ENCODE measurements at places on chromosomes 5 and 9. TPM values are rescaled to one million over a fixed set of nuclear protein-coding genes. Genes with fewer than 3 reads are reported as not detected.

Gene TAS2R1
- polyA plus RNA-seq = not detected

Gene C9orf153
- polyA plus RNA-seq = not detected

Gene ENHO
- not detected for polyA plus RNA-seq

Gene PCDHGA1
- 0.86 TPM for polyA plus RNA-seq

Gene PCDHB15
- polyA plus RNA-seq = 0.17 TPM

Gene ZBTB34
- 3.1 TPM for polyA plus RNA-seq

Gene SLC36A3
- polyA plus RNA-seq = not detected

Gene EQTN
- polyA plus RNA-seq = not detected

Gene ACOT12
- polyA plus RNA-seq = not detected

Gene MARCHF11
- not detected for polyA plus RNA-seq

Gene OR1Q1
- polyA plus RNA-seq = not detected

Gene ZNF883
- polyA plus RNA-seq = 0.51 TPM

Gene ZNF658
- polyA plus RNA-seq = 1.0 TPM

Gene MVB12B
- 4.0 TPM for polyA plus RNA-seq

Gene RALGPS1
- 2.8 TPM for polyA plus RNA-seq

DNA sequence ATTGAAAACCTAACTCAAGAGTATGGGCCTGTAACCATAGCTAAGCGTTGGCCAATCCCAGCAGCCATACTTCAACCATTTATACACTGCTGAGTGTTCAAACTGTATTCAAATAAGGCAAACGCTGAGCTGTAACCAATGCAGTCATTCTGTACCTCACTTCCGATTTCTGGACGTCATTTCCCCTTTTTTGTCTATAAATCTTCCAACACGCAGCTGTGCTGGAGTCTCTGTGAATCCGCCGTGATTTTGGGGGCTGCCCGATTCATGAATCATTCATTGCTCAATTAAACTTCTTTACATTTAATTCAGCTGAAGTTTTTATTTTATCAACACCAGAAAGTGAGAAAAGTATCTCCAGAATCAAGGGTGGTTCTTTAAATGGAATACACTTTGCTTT, 31.7 kb downstream of the MTX3 start:
- no peak for DNase-seq
- H3K27ac ChIP-seq = no peak overlapping the region
- peaks cover 19% of the 10 kb centered on the region for H3K4me1 ChIP-seq
- no peaks in the 10 kb centered on the region for H3K27me3 ChIP-seq

- H3K36me3 ChIP-seq = no peaks in the 10 kb centered on the region
- H3K4me1 ChIP-seq = no peaks in the 10 kb centered on the region
- H3K27me3 ChIP-seq = peaks cover 2% of the 10 kb centered on the region
Measured at GRCh38 chr9:4926239-4926638, 58.8 kb upstream of the JAK2 start.

DNA sequence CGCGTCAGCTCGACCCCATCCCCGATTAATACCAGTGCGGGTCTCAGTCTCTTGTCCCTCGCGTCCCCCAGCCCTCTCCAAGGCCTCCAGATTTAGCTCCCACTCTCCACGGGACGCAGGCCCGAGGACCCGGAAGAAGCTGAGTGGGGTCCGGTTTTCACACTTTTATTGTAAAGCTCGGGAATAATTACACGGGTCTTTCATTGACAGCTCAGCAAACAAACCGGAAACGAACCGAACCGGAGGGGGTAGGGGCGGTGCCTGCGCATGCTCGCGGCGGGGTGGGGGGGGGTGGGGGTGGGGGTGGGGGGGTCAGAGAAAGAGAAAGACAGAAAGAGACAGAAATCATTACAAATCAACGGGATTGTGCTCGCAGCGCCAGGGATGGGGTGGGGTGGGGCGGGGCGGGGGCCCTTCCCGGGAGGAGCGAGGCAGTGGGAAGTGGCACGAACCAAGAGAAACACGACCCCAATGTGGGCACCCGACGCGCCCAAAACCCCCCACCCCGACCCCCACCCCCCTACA, 27.9 kb downstream of the PCDH1 start:
- no peaks in the 10 kb centered on the region for H3K36me3 ChIP-seq
- peaks cover 2% of the 10 kb centered on the region for H3K27me3 ChIP-seq
- H3K27ac ChIP-seq = peak overlapping the region; percentile 92
- peaks cover 4% of the 10 kb centered on the region for H3K4me1 ChIP-seq
- DNase-seq = peak; percentile 17

- no peaks in the 10 kb centered on the region for H3K36me3 ChIP-seq
- no peaks in the 10 kb centered on the region for H3K4me1 ChIP-seq
- peaks cover 36% of the 10 kb centered on the region for H3K27me3 ChIP-seq
- DNase-seq = no peak
- H3K4me3 ChIP-seq = no peak overlapping the region
Measured at GRCh38 chr9:97808972-97809371, 44.1 kb upstream of the FOXE1 start.

GRCh38 chr5:102737805-102738469, 17.2 kb upstream of the PAM start:
- no peaks in the 10 kb centered on the region for H3K27me3 ChIP-seq
- no peak for DNase-seq
- no peaks in the 10 kb centered on the region for H3K36me3 ChIP-seq

- no peak overlapping the region for H3K27ac ChIP-seq
- no peak overlapping the region for H3K4me3 ChIP-seq
- H3K27me3 ChIP-seq = peaks cover 53% of the 10 kb centered on the region
- no peaks in the 10 kb centered on the region for H3K36me3 ChIP-seq
Measured at GRCh38 chr5:35195472-35195852, 34.8 kb downstream of the PRLR start.

GRCh38 chr5:36407396-36407795, 105.7 kb upstream of the RANBP3L start:
- no peaks in the 10 kb centered on the region for H3K36me3 ChIP-seq
- no peak overlapping the region for H3K27ac ChIP-seq
- no peak for DNase-seq
- no peaks in the 10 kb centered on the region for H3K27me3 ChIP-seq
- H3K4me3 ChIP-seq = no peak overlapping the region
- H3K4me1 ChIP-seq = no peaks in the 10 kb centered on the region

GRCh38 chr5:127307868-127308267, 17.3 kb downstream of the MEGF10 start:
- no peak overlapping the region for H3K27ac ChIP-seq
- DNase-seq = no peak
- no peaks in the 10 kb centered on the region for H3K36me3 ChIP-seq
- H3K4me3 ChIP-seq = no peak overlapping the region
- H3K27me3 ChIP-seq = peaks cover 15% of the 10 kb centered on the region

GRCh38 chr5:37554938-37555337, 175.8 kb downstream of the WDR70 start:
- DNase-seq = no peak
- H3K36me3 ChIP-seq = no peaks in the 10 kb centered on the region
- H3K27me3 ChIP-seq = no peaks in the 10 kb centered on the region
- H3K4me3 ChIP-seq = no peak overlapping the region
- peaks cover 7% of the 10 kb centered on the region for H3K4me1 ChIP-seq

DNA sequence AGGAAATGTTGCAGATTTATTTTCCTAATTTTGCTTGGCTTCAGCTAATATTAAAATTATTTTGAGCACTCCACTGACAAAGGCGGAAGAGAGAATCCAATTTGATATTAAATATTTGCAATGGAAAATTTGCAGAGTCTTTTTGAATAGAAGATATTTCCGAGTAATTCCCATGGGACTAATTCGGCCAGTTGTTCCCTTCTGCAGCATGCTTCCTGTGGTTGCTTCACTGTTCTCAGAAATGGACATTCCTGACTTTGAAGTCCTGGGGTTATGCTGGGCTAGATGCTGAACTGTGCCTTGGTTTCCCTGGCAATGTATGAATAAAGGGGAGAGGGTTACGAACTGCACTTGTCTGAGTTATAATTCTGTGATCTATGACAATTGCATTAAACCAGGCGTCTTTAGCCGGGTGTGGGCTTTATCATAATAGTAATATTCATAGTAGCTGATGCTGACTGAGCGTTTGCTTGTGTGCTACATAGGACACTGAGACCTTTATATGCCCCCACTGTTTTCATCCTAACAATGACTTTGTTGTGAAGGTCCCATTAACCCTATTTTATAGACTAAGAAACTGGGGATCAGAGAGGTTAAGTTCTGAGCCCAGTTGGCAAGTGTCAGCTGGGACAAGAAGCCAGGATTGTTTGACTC, 114.5 kb upstream of the SPRY4 start:
- no peak for DNase-seq
- no peak overlapping the region for H3K4me3 ChIP-seq
- peaks cover under 1% of the 10 kb centered on the region for H3K4me1 ChIP-seq
- no peaks in the 10 kb centered on the region for H3K27me3 ChIP-seq
- no peaks in the 10 kb centered on the region for H3K36me3 ChIP-seq

DNA sequence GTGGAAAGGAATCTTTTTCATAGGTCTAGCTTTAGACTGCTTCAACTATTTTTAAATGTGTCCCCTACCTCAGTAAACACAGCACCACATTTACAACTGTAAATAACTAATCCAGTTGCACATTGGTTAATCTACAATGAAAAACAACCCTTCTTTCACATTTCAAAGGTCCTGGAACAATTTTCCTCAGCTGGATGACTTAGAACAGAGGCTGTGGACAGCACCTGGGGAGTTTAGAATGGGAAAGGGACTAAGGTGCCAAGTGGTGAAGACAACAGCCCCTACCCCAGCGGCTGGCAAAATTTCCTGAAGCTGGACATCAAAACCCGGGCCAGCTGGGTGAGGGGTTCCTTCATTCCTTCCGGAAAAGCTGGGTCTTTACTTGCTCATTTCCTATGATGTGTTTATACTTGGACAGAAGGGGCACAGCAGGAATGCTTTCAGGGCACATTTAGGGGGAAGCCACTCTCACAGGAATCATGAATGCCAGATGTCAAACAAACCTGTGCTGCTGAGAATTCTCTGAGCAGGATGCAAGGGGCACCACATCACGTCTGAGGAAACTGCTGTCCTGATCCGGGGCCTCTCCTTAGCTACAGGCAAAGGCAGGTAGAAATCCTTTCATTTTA, 158.3 kb downstream of the NR2F1-AS1 start:
- no peak overlapping the region for H3K27ac ChIP-seq
- no peak overlapping the region for H3K4me3 ChIP-seq

DNA sequence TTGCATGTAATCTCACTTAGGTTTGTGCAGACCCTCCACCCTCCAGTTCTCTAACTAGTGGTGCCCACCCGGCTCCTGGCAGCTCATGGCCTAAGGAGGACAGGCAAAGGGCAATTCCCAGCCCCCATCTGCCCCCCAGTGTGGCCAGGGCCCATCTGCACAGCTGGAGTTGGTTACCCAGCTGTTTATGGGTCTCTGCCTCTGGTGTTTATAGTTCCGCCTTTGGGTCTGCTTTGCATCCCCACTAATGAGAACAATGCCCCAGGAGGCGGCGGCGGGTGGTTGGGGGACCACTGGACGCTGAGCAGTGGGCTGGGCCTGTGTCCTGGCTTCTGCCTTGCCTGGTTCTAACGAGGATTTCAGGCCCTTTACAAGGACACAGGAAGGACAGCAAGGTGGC, 62.4 kb downstream of the NDST1 start:
- no peak overlapping the region for H3K4me3 ChIP-seq
- no peak overlapping the region for H3K27ac ChIP-seq
- no peak for DNase-seq
- H3K27me3 ChIP-seq = no peaks in the 10 kb centered on the region
- H3K36me3 ChIP-seq = no peaks in the 10 kb centered on the region

- H3K27me3 ChIP-seq = no peaks in the 10 kb centered on the region
- no peak for DNase-seq
- H3K4me1 ChIP-seq = peaks cover 10% of the 10 kb centered on the region
Measured at GRCh38 chr9:131641618-131642495, 96.5 kb downstream of the PRRT1B start.

- H3K36me3 ChIP-seq = no peaks in the 10 kb centered on the region
- H3K27ac ChIP-seq = no peak overlapping the region
- H3K27me3 ChIP-seq = peaks cover 5% of the 10 kb centered on the region
- peak; percentile 41 for DNase-seq
- peaks cover 2% of the 10 kb centered on the region for H3K4me1 ChIP-seq
- no peak overlapping the region for H3K4me3 ChIP-seq
Measured at GRCh38 chr9:96061293-96061987, 185.9 kb downstream of the ERCC6L2 start.

DNA sequence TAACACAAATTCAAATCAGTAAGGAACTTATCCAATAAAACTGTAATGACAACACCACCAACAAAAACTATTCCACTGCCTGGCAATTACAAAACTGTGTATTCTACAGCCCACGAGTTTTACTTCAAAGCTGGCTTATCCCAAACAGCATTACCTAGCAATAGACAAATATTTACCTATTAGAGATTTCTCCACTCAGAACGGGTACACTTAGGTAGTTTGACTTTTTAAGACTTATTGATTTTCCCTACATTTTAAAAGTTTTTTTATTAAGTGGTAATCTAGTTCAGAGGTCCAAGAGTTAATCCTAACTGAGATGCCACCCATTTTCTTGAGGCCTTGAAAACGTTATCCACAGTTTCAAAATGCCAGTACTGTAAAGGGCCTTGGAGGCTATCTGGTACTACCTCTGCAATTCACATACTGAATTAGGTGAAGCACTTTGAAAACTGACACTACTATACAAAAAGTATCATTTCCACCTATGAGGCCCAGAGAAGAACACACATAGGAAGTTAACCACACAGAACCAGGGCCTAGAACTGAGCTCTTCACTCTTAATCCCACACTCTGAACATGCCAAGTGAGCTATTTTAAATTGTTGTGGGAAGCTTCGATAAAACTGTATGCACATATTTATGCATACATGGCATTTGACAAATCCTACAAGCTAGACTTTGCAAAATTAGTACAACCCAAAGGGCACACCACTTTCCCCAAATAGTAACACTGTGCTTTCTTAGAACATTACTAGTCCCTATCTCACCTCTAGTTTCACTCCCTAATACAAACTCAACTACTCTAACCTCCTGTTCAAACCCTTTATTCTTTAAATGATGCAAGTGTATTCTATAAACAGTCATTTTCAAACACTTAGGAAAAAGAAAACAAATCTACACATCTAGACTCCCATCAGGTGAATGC, 2.1 kb downstream of the NADK2 start:
- H3K27me3 ChIP-seq = no peaks in the 10 kb centered on the region
- no peak overlapping the region for H3K4me3 ChIP-seq
- H3K36me3 ChIP-seq = no peaks in the 10 kb centered on the region
- DNase-seq = no peak
- H3K4me1 ChIP-seq = peaks cover 4% of the 10 kb centered on the region

- H3K36me3 ChIP-seq = no peaks in the 10 kb centered on the region
- no peaks in the 10 kb centered on the region for H3K27me3 ChIP-seq
- DNase-seq = no peak
- H3K4me1 ChIP-seq = no peaks in the 10 kb centered on the region
- H3K27ac ChIP-seq = no peak overlapping the region
- no peak overlapping the region for H3K4me3 ChIP-seq
Measured at GRCh38 chr9:137515338-137515724, 34.9 kb downstream of the PNPLA7 start.

- H3K27me3 ChIP-seq = no peaks in the 10 kb centered on the region
- peaks cover 15% of the 10 kb centered on the region for H3K4me1 ChIP-seq
- DNase-seq = peak; percentile 56
- peak overlapping the region; percentile 92 for H3K27ac ChIP-seq
- peaks cover 33% of the 10 kb centered on the region for H3K36me3 ChIP-seq
Measured at GRCh38 chr5:54520438-54520846, 2.9 kb downstream of the SNX18 start.

- no peak overlapping the region for H3K27ac ChIP-seq
Measured at GRCh38 chr5:84634256-84634655, 249.6 kb upstream of the EDIL3 start.

GRCh38 chr5:2185646-2186471, 303.1 kb upstream of the IRX4 start:
- H3K4me3 ChIP-seq = no peak overlapping the region
- DNase-seq = no peak
- no peaks in the 10 kb centered on the region for H3K36me3 ChIP-seq
- H3K27me3 ChIP-seq = no peaks in the 10 kb centered on the region
- H3K4me1 ChIP-seq = no peaks in the 10 kb centered on the region
- H3K27ac ChIP-seq = no peak overlapping the region

GRCh38 chr5:111942661-111943401, 185.8 kb upstream of the NREP start:
- no peaks in the 10 kb centered on the region for H3K36me3 ChIP-seq
- H3K27me3 ChIP-seq = no peaks in the 10 kb centered on the region
- DNase-seq = peak; percentile 47
- no peak overlapping the region for H3K4me3 ChIP-seq

All from IMR-90 (cell line).